IMR-90 (cell line): ENCODE measurements at places on chromosomes 5 and 9. TPM values are rescaled to one million over a fixed set of nuclear protein-coding genes. Genes with fewer than 3 reads are reported as not detected.

The MORN5 gene
- polyA plus RNA-seq = not detected in 2 replicates

The OR1Q1 gene
- not detected in 2 replicates for polyA plus RNA-seq

The CNTNAP3B gene
- polyA plus RNA-seq = 1.3 and 2.1 TPM in 2 replicates

The VCAN gene
- 45.3 and 47.5 TPM in 2 replicates for polyA plus RNA-seq

The ACER2 gene
- 0.66 and 0.84 TPM in 2 replicates for polyA plus RNA-seq

The PHF24 gene
- 0.02 TPM in 1 of 2 replicates, not detected in the other for polyA plus RNA-seq

The PCDHGB6 gene
- polyA plus RNA-seq = 1.4 and 1.5 TPM in 2 replicates

The PCDHGB7 gene
- 7.4 and 8.1 TPM in 2 replicates for polyA plus RNA-seq

The ADAMTSL1 gene
- 38.2 and 44.3 TPM in 2 replicates for polyA plus RNA-seq

The KLF9 gene
- 4.1 and 4.3 TPM in 2 replicates for polyA plus RNA-seq

The MLANA gene
- polyA plus RNA-seq = not detected in 2 replicates

The GAS1 gene
- polyA plus RNA-seq = 2.2 and 2.6 TPM in 2 replicates

The SPIN1 gene
- 51.6 and 63.3 TPM in 2 replicates for polyA plus RNA-seq

The SH3GL2 gene
- 0.05 TPM in 1 of 2 replicates, not detected in the other for polyA plus RNA-seq

The BASP1 gene
- 103 and 121 TPM in 2 replicates for polyA plus RNA-seq

The JADE2 gene
- 13.3 and 16.7 TPM in 2 replicates for polyA plus RNA-seq

The UBTD2 gene
- polyA plus RNA-seq = 9.3 and 11.2 TPM in 2 replicates

The PCDHB7 gene
- polyA plus RNA-seq = 0.27 and 0.38 TPM in 2 replicates

The PCDHAC2 gene
- not detected in 2 replicates for polyA plus RNA-seq

The GDF9 gene
- polyA plus RNA-seq = 0.16 and 0.21 TPM in 2 replicates

The AK6 gene
- polyA plus RNA-seq = 23.1 and 34.4 TPM in 2 replicates

The HBEGF gene
- 36.1 and 48.7 TPM in 2 replicates for polyA plus RNA-seq

The MZB1 gene
- not detected in 2 replicates for polyA plus RNA-seq
